Lung microvascular endothelial cell (primary cell): ENCODE measurements at places on chromosomes 6 and 20.

GRCh38 chr6:52522655-52523054, 54.2 kb downstream of the TRAM2 start:
- peak; percentile 90 for DNase-seq

- no peak for DNase-seq
These were observed 9.7 kb downstream of the TNFRSF21 start for GRCh38 chr6:47299965-47300364.

DNA sequence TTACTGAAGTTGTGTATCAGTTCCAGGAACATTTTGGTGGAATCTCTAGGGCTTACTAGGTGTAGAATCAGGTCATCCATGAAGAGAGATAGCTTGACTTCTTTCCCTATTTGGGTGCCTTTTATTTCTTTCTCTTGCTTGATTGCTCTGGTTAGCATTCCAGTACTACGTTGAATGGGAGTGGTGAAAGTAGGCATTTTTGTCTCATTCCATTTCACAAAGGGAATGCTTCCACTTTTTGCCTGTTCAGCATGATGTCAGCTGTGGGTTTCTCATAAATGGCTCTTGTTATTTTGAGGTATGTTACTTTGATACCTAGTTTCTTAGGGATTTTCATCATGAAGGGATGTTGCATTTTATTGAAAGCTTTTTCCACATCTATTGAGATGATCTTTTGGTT, 195.3 kb downstream of the MOXD1 start:
- no peak for DNase-seq

DNA sequence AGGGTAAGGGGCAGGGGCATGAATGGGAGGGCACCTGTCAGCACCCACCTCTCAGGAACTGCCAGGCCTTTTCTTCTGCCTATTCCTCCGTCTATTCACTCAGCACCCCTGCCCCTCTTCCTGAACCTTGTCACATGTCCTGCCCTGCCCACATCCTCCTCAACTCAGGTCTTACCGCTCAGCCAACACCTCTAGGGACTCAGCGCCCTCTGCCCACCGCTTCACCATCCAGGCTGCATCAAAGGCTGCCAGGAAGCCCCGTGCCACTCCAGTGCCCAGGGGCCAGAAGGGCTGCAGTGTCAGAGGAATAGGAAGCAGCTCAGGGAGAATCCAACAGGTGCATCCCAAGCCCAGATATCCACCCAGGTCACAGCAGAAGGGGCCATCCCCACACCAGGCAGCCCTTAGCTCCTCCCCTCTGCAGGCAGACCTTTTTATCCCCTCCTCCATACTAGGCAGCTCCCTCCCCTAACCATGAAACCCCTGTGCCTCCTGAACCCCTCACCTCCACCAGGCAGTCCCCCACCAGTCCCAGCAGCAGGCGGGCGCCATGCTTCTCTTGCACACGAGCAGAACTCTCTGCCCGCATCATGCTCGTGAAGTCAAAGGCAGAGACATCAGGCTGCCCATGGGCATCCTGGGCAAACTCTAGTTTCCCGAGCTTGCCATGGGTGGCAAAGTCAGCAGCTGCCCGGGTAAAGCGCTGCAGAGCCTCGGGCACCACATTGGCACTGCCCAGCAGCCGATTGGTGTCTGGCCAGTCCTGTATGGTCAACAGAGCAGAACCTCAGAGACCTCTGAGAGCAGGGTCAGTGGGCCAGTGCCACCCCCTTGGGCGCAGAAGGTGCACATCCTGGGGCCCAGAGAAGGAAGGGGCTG, 5.5 kb downstream of the MICAL1 start:
- DNase-seq, result no peak

- DNase-seq, result no peak
These were observed 161.3 kb upstream of the AGPAT4 start for GRCh38 chr6:161434921-161435747.

DNA sequence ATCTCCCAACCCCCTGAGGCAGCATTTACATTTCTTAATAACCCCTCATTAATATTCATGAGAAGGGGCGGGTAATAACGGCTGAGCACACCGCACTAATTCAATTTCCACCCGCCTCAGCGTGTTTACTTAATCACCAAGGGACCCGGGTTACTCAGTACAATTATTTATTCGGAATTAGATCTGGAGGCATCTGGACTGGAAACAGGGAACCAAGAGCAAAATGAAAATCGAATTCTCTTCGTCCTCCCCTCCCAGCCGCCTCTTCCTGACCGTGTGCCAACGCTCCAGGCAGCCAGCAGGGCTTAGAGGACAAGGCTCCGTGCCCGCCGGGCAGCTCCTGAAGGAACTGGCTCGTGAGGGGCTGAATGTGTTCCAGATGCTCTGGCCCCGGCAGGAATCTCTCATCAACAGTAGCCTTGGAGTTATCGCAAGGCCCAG, 23.5 kb upstream of the CTNNBL1 start:
- no peak for DNase-seq

DNA sequence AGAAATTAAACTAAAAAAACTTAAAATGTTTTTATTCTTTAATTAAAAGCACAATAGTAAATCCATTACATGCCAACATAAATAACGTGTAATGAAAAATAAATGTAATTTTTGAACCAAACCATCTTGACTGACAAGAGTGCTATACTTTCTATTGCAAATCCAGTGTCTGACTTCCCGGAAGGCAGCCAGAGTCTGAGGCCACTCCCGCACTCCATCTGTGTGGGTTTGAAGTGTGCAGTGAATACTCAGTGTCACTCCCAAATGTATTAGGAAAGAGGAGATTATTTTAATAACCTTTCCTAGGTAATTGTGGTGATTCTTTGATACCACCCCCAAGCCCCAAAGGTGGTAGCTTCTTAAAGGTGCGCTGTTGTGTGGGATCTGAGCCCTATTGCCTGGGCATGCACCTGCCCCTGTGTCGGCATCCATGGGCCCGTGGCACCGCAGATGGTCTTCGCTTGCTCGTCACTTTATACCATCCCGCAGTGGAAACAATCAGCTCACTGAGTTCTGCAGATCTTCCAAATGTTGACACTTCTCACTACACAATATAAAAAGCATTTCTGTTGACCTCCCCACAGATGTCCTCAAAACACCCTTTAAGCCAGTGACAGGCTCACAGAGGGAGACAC, 391.2 kb downstream of the THBS2 start:
- no peak for DNase-seq

GRCh38 chr6:116475141-116475540, 14.0 kb downstream of the CALHM6 start:
- no peak for DNase-seq

DNA sequence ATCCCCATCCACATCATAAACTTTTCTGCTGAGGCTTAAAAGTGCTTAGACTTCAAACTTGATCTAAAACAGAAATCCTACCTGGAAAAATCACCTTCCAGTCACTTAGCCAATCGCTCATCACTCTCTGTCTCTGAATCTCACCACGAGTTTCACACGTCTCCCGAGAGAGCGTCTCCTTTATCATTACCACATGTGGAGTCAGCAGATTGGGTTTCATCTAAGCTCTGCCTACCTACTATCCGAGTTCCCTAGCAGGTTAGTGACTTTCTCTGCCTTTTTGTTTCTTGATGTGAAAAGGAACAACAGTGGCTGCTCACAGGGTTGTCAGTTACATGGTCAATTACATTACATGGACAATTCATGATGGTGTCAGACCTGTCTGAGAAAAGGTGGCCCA, 286.2 kb downstream of the ESR1 start:
- DNase-seq, result no peak

GRCh38 chr6:3615391-3616380, 135.8 kb downstream of the PXDC1 start:
- no peak for DNase-seq

DNA sequence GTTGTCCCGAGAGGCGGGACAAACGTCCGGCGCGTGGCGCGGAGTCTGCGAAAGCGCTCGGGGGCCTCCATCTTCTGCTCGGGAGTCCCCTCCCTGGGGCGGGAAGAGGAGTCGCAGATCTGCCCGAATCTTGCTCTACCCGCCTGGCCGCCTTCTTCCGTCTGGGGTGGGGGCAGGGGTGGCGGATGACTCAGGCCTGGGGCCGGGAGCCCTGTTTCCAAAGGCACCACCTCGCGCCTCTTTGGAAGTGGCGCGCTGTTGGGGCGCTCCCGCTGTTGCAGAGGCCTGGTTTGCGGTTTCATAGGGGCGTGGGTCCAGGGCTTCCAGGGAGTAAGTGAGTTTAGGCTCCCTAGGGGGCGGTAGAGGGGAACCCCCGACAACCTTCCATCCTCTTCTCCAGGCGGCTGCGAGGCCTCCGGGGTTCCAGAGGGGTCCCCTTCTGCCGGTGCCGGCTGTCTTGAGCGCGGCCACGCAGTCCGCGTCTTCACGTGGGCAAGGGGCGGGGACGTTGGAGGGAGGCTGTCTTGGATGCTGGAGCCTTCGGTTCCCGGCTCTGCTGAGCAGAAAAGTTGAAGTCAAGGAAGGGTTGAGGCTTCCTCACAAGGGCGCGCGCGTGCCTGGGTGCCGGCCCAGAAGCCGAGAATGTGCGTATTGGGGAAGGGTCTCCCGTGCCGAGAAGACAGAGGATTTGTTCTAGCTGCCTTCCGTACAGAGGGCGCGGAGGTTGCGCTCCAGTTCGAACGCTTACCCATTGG, 2.6 kb upstream of the TFAP2C start:
- DNase-seq, result no peak

GRCh38 chr6:5905431-5906339, 101.0 kb downstream of the NRN1 start:
- DNase-seq, result peak; percentile 73

DNA sequence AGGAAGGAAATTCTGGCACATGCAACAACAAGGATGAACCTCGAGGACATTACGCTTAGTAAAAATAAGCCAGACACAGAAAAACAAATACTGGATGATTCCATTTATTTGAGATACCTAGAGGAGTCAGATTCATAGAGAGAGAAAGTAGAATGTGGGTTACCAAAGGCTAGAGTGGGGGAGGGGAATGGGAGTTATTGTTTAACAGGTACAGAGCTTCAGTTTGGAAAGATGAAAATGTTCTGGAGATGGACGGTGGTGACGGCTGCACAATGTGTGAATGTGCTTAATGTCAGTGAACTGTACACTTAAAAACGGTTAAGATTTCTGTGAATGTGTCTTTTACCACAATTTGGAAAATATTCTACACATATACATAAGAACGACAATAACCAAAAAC, 33.9 kb upstream of the DSP start:
- no peak for DNase-seq

DNA sequence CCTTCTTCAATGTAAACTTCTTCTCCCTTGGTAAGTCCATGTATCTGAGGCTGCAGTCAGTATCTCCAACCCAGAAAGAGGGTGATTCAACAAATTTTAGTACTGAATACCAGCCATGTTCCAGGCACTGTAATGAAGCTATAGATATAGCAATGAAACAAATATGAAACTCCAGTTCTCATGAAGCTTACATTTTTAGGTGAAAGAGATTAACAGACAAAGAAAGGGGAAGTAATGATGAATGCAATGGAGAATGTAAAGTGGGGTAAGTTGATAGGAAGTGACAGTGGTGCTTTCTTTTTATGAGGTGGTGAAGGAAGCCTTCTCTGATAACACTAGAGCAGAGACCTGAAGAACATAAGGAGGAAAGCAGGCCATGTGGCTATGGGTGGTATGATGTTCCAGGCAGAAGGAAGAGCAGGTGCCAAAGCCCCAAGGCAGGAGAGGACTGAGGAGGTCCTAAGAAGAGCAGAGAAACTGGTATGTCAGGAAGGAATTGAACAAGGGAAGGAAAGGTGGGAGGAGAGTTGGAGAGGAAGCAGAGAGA, 143.6 kb downstream of the TFAP2B start:
- no peak for DNase-seq

- no peak for DNase-seq
These were observed 115.7 kb downstream of the PRIM2 start for GRCh38 chr6:57432919-57433684.

- DNase-seq, result no peak
These were observed 312.7 kb downstream of the LAMA2 start for GRCh38 chr6:129195643-129196042.

GRCh38 chr20:44866703-44867335, 18.7 kb upstream of the YWHAB start:
- no peak for DNase-seq

DNA sequence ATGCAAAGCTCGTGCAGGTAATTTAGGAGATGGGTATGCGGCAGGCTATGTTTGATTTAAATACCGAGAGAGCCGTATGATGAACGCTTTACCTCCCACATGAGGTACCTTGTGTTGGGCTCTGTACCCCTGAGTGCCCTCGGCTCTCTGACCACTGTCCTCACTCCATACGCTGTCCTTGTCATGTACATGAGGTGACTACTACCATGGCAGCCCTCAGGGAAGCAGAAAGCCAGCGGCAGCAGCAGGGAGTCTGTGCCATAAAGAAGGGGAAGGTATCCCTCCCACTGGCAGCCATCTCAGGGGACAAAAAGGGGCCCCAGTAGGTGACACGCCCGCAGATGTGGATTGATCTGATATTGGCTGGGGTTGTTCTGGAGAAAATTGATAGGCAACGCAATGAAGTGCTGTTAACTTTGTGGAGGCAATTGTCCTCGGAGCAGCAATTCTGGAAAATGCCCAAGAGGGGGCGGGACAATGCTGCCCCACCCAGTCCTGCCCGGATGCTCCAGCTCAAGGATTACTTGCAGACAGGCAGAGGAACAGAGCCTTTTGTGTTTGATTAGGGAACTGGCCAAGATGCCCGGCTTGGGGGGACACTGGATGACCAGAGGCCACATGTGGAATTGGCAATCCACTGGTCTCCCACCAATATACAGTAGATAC, 38.0 kb upstream of the HSF2 start:
- no peak for DNase-seq

- DNase-seq, result no peak
These were observed 847 bp upstream of the NCR2 start for GRCh38 chr6:41334482-41335040.

DNA sequence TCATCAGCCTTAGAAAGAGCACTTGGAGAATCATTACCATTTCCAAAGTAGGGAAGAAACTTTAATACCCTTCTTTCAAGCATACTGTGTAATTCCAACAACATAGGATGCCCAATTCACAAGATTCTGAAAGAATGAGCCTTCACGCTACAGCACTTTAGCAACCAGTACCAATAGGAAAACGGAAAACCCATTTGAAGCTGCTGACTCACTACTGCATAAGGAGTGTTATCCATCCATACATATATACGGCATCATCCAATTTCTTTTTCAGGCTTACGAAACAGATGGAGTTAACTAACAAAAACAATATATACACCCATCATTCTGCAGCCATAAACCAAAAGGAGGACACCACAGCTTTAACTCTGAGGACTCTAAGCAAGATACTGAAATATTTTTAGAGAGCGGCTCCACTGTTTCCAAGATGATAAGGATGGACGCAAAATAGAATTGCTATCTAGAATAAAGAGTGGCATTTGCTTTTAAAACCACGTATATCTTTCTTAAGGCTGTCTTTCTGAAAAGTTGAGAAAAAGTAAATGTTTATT, 24.9 kb downstream of the FYN start:
- DNase-seq, result no peak

- DNase-seq, result no peak
These were observed 448.6 kb downstream of the GJA1 start for GRCh38 chr6:121884091-121884490.
